ENCODE measurements at places on chromosomes 6 and 20.

DNA sequence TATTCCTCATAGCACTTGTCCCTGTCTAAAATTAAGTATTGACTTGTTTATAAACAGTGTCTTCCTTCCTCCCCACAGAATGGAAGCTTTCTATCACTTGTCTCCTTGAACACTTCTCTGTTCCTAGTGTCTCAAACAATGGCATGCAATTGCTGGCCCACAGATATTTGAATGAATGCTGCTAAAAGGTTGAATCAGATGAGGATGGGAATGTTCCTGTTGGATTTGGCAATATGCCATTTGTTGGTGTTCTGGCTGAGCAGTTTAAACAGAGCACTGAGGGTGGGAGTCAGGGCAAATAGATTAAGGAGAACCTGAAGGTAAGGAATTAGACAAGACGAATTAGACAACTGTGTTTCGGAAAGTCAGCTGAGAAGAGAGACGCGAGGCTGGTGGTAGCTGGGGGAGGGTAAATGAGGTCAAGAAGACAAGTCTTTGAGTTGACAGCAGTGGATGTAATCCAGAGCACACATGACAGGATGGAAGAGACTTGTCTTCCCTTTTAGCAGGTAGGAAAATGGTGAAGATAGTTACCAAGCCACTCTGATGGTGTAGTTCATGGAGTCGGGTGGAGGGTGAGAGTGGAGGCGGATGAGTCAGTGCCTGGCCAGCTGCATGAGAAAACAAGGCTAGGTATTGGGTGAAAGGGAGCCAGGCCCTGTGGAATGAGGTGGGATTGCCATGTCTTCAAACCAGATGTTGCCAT, 58.3 kb upstream of the GNRH2 start:
- no peak for DNase-seq

DNA sequence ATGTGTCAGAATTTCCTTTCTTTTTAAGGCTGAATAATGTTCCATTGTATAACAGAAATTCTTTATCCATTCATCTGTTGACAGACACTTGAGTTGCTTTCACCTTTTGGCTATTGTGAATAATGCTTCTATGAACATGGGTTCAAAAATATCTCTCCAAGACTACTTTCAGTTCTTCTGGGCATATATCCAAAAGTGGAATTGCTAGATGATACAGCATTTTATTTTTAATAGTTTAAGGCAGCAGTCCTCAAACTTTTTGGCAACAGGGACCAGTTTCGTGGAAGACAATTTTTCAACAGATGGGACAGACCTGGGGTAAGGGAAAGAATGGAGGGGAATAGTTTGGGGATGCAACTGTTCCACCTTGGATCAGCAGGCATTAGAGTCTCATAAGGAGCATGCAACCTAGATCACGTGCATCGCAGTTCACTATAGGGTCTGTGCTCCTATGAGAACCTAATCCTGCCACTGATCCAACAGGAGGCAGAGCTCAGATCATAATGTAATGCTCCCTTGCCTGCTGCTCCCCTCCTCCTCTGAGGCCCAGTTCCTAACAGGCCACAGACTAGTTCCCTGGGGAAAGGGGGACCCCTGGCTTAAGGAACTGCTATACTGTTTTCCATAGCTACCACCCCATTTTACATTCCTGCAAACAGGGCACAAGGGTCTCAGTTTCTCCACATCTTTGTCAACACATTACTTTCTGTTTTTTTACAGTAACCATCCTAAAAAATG, 239.9 kb upstream of the RNF217 start:
- DNase-seq: no peak

DNA sequence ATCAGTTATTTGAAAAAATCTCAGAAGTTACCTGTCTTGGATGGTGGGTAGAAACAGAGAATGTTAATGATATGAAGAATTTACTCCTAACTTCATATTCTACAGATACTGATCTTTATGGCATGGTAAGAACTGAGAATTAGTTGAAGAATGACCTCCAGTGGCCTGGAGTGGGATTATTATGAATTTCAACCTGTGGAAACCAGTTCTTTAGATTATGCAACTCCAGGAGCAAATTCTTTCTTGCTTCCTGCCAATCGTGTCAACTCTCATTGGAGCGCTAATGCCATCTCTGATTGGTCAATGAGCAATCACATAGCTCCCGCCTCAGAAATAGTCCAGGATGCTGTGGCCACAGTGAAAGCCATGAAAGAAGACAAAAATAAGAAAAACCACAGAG, 40.6 kb downstream of the LYRM2 start:
- DNase-seq: no peak

DNA sequence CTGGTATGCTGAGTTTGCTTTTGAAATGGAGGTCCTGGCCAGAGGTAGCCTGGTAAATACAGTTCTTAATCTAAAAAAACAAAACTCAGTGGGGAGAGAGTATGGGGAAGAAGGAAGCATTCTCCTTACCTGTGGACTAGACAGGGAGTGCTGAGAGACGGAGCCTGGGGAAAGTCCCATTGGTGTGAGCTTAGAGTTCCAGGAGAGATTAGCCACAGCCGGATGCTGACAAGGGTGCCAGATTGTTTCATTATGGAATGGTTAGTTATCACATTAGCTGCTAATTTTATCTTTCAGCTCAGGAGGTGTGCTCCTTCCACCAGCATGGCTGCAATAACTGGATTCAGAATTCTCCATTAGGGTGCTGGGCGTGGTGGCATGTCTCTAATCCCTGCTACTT, 75.9 kb downstream of the RREB1 start:
- no peak for DNase-seq

DNA sequence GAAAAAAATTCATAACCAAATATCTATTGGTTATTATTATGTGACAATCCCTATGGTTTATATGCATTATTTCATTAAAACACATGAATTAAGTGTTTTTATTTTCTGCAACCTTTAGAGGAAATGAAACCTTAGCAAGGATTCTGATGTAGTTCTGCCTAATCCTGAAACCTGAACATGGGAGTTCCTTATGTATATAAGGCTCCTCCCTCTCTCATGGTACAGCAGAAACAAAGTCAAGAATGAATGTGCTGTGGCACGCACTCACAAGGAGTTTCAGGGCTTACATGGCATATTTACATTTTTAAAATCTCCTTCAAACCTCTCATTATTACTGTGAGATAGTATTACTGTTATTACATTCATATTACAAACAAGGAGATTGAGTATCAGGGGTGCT, 426.4 kb upstream of the CITED2 start:
- no peak for DNase-seq

DNA sequence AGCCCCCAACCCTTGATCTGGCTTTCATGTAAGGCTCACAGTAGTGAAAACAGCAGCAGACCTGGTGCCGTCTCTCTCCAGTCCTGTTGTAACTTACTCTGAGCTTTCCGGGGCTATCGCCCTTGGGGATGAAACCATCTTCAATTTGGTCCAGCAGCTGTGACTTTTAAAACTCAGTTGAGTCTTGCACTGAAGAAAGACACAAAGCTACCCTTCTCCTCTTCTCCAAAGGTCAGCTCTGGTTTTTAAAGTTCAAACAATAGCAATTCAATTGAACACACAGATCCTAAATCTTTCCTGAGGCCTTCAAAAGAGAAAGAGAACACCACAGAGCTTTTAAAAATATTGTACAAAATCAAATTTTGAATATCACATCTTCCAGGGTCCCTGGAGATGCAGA, 83.5 kb downstream of the SNX5 start:
- DNase-seq: no peak

GRCh38 chr6:151721146-151721545, 86.3 kb upstream of the ESR1 start:
- no peak for DNase-seq

Measured in CMK (cell line).